ENCODE measurements at places on chromosomes 1 and 21.

DNA sequence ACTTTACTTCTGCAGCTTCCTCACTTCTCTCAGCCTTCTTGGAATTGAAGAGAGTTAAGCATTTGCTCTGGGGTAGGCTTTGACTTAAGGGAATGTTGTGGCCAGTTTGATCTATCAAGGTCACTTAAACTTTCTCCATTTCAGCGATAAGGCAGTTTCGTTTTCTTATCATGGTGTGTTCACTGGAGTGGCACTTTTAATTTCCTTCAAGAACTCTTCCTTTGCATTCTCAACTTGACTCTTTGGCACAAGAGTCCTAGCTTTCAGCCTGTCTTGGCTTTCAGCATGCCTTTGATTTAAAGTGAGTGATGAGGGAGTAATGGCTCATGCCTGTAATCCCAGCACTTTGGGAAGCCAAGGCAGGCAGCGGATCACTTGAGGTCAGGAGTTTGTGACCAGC lies 38.7 kb downstream of the HS2ST1 start:
- DNase-seq = no peak

GRCh38 chr1:199597152-199597551 lies 430.4 kb upstream of the NR5A2 start:
- DNase-seq = no peak

DNA sequence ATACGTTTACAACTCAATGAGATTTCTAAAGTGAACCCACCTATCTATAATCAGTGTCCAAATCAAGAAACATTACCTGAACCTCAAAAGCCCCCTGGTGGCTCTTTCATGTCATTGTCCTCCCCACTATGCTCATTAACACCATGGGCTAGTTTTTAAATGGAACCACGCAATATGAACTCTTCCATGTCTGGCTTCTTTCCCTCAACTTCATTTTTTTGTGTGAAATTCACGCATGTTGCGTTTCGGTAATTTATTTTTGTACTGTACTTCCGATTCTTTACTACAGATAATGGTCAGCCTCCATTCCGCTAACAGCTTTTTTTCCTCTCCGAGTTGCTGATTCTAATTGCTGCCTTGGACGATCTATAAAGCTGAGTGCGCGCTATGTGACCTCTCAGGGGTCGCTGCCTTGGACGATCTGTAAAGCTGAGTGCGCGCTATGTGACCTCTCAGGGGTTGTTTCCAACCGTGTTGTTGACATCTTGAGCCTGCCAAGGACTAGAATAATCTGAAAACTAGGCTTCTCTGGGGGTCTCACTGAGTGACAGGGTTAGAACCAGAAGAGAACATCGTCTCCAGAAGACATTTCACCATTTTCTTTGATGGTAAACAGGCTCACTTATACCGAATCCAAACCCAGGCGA lies 1.1 kb upstream of the CACYBP start:
- peak; percentile 93 for DNase-seq

- no peak for DNase-seq
These were observed 933 bp downstream of the ANKRD34A start for GRCh38 chr1:145963265-145964019.

GRCh38 chr1:163082971-163083370 lies 13.8 kb downstream of the RGS4 start:
- no peak for DNase-seq

- DNase-seq = no peak
These were observed 7.4 kb downstream of the SLC30A2 start for GRCh38 chr1:26038477-26038876.

DNA sequence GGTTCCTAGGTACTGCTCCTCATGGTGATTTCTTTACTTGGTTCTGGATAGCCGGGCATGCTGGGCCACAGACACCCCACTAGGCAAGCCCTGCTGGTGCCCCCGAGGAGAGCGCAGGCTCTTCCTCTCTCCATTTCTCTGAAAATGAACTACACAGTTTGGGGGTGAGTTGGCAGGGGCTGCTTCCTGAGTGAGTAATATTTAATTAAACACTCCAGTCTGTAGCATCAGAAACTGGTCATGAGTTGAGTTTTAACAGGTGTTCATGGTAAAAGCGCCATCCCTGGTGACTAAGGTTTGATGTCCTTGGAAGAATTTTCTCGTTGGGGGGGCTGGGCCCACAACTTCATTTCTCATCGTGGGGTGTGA lies 1.7 kb downstream of the SPSB1 start:
- no peak for DNase-seq

- no peak for DNase-seq
These were observed 28.2 kb downstream of the GPR88 start for GRCh38 chr1:100565937-100566699.

- DNase-seq = no peak
These were observed 132.4 kb downstream of the ROR1 start for GRCh38 chr1:63906047-63906704.

DNA sequence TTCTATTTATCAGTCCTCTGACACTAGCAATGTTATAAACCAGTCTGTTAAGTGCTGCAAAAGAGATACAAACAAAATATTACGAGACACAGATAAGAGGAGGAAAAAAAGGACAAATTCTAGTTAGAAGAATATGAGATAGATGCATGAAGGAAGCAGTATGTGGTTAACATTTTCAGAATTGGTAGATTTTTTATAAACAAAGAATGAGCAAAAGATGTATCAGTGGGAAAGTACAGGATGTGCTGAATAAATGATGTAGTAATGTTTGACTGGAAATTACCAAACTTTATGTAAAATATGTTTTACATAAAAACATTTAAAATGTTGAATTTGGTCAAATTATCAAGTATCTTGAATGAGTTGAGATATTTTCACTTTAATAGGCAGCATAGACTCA lies 574.2 kb downstream of the NUF2 start:
- DNase-seq = no peak

DNA sequence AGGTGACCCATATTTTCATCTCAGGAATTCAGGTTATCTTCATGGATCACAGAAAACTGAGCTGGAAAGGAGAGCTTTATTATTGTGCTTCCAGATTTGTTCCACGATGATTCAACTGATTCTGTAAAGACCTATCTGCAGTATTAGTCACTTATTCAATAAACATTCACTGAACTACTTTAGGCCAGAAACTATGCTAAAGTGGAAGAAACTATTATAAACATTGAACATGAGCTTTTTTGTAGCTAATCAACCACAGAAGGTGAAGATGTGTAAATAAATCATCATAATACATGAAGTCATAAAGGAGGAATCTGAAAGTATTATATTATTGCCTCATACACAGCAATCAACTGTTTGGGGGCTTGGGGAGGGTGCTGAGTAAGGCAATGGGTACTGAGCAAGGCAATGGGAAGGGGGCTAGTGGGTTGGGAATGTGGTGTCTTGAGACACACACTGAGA lies 30.6 kb upstream of the EXO1 start:
- DNase-seq = no peak

DNA sequence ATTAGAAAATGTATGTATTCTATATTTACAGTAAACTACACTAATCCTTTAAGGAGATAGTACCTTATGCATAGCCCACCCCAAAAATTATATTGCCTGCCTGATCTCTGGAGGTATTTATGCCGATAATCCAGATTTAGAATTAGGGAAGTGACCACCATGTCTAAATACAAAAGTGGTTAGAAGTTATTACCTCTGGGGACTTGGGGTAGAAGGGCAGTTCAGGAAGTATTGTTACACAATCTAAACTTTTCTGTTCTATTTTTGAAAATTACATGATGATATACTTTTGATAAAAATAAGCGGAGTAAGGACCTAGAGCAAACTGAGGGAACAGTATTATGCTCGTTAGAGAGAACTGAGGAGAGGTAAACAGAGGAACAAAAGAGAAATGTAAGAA lies 90.5 kb upstream of the ZP4 start:
- no peak for DNase-seq

DNA sequence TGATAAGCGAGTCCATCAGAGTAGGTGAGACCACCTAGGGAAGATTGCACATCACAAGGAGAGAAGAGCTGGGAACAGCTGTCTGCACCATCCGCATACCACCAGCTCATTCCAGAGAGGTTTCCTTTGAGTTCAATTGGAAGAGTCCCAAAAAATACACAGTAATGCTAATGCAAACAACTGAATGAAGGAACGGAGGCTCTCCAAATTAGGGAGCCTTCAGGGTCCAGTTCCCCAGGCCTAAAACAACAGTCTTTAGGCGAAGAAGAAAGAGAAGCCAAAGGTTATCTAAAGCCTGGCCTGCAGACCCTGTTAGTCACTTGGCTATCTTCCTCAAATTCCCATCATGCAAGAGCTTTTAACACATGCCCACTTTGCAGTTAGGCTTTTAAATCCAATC lies 246.4 kb downstream of the PBX1 start:
- no peak for DNase-seq

DNA sequence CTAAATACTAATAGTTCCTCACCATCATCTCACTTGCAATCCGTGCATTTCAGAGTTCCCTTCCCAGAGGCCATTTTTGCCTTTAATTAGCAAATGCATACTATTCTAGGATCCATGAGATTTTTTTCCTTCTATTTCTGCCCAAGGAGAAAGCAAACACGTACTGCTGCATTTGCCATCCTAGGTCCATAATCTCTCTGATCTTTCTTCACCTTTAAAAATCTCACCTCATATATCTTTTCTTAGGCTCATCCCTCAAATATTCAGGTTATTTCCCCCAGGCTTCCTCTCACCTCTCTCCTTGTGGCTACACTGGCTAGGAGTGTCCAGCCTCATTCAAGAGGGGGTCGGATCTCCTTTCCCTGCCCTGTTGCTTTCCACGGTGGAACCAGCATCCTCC lies 338.6 kb downstream of the SETD4 start:
- DNase-seq = no peak

DNA sequence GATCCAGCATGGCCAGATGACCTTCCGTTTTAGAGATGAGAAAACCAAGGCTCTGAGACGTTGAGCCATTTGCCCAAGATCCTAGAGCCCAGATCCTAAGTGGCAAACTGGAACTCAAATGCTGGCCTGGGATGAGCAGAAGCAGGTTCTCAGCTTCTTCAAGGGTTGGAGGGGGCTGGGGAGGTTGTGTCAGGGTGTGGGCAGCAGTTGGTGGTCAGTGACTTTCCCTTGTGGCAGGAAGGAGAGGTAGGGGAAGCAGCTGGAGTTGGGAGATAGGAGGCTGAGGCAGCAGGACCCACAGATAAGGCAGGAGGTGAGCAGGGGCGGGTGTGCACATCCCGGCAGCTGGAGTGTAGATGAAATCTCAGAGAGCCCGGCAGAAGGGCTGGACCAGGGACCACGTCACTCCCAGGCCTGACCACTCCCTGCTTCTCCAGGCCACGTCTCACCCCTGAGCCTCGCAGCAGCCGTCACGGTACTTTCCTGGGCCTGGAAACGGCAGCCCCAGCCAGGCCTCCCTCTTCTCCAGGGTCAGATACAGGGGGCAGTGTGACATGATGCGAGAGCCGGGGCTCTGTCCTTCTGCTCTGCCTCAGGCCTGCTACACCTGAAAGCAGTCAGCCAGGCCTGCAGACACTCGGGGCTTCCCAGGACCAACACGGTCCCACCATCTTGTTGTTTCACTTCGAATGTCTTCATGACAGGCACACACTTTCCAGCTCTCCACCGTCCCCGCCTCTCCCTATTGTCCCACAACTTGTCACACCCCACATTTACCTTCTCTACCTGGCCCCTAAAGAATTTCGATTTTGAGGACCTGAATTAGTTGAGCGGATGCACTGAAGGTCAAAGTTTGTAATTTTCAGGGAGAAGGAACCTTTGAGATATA lies 11.5 kb upstream of the LAPTM5 start:
- DNase-seq = no peak

- no peak for DNase-seq
These were observed 11.5 kb downstream of the HIPK1 start for GRCh38 chr1:113940365-113941244.

GRCh38 chr1:14724678-14725077 lies 126.2 kb downstream of the KAZN start:
- no peak for DNase-seq

- no peak for DNase-seq
These were observed 592 bp upstream of the ZNF326 start for GRCh38 chr1:89994231-89994804.

- DNase-seq = no peak
These were observed 27.3 kb upstream of the COL6A1 start for GRCh38 chr21:45954261-45954660.

DNA sequence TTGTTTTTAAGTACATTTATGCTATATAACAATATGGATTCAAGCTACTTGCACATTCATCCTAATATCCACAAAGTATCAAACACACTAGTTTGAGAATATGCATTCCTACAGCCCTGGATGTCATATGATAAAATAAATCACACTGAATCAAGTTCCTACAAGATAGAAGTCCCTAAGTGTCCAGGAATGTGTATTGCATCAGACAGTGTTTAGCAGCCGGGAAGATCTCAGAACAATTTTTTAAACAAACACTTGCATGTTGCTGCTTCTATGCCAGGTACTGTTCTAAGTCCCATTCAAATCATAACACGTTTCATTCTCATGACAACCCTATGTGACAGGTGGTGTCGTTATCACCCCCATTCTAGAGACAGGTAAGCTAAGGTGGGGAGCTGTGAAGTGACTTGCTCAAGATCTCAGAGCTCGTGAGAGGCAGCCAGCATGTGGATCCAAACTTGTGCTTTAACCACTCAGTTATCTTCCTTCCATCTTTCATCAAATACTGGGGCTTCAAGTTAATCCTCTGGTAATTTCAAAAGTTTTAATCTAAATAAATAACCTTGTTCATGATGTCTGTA lies 68.3 kb upstream of the KIF26B start:
- no peak for DNase-seq

DNA sequence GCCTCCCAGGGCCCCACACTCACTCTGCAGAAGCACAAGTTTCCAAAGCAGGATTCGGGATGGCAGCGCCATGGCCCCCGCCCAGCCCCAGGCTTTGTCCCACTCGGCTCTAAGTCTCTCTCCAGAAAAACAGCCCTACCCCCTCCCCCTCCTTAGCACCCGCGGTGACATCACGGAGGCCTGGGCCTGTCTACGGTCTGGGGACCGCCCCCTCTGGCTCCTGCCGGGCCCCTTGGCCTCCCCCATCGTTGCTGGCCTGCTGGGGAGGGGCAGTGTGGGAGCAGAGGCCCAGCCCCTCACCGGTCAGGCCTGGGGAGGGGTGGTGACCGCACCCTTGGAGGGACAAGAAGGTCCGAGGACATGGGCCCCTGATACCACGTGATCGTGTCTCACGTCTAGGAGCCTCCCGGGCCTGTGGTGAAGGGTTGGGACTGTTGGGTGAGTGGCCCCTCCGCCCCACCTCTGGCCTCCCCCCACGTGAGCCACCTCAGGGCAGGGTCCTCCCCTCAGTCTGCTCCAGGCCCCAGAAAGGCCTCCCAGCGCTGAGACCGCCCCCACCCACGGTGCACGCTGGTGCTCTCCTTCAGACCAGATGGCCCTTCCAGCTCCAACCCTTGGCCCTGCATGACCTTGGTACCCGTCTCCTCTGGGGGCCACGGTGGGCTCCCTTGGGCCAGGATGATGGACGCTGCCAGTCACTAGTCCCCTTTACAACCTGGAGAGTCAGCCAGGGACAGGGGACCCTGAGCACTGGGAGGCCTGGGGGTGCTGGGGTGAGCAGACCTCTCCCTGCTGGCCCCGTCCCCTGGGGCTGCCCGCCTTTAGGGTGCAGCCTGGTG lies at the start of gene MXRA8:
TSS of gene MXRA8 (minus strand) at position 123 of the 839 bp plus-strand sequence. CDS start at position 72, 51 bp downstream.
- no peak for DNase-seq

- no peak for DNase-seq
These were observed 38.0 kb downstream of the ILDR2 start for GRCh38 chr1:166937329-166937728.

- DNase-seq = peak; percentile 99
These were observed 590.4 kb upstream of the PLXNA2 start for GRCh38 chr1:208834381-208835096.
